ENCODE measurements at places on chromosomes 5 and 9.

GRCh38 chr5:35145691-35146317, 84.5 kb downstream of the PRLR start:
- DNase-seq = peak; percentile 19

DNA sequence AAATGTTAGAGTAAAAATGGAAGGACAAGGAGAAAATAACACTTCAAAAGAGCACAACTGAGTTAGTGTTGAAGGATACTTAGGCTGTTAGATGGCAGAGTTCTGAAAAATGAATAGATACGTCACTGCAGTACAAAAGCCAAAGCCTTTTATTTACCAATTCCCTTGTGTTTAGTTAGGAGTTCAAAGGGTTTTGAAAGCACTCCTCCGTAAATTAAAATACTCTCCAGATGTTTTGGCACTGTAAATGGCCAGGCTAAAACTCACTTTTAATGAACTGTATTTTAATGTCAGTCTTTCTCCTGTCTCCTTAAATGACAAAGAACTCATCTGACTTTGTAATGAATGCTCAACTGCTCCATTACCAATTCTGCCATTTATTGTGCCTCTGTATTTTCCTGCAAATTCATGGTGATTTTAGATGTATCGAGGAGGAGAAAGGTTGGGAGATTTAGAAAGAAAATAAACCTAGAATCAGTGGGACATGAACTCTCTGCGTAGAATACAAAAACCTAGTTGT, 1727.2 kb downstream of the MAT2B start:
- DNase-seq = no peak

DNA sequence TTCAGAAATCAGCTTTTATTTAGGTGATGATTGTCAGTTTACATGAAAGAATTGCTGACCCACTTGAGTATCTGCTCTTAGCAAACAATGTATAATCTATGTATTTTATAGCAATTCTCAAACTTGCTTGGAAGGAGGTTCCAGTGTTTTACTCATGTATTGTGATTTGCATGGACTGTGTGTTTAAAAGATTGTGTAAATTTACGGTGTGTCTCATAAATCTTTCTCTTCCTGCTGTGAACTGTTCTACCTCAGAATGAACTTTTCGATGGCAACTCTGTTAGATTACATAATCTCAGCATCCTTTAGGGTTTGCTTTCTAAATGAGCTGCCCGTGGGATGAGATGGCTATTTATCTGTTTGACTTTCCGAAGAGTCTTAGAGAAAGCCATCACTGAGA, 122.5 kb downstream of the MEF2C start:
- DNase-seq = no peak

- DNase-seq = peak; percentile 7
These were observed 716.5 kb upstream of the C9orf72 start for GRCh38 chr9:28289746-28290145.

GRCh38 chr5:65539827-65540226, 23.1 kb downstream of the CENPK start:
- peak; percentile 20 for DNase-seq

DNA sequence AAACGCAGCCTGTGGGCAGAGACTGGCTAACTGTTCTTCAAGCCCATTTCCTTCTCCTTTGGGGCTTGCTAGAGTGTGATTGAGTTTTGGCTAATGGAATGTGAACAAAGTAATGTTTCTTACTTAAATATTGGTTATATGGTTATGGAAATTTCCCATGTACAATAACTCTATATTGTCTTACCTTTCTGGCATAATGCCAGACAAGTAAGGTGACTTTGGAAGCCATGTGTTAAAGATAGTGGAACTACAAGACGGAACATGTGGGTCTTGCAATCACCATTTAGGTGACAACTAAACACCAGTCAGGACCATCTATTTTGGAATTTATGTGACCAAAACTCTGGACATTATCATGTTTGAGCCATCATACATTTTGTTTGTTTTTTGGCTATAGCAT, 260.2 kb downstream of the CCDC171 start:
- no peak for DNase-seq
